ENCODE measurements at places on chromosomes 4 and X.

- no peak for DNase-seq
Observed at GRCh38 chr4:42498040-42498439, 100.8 kb downstream of the SHISA3 start.

DNA sequence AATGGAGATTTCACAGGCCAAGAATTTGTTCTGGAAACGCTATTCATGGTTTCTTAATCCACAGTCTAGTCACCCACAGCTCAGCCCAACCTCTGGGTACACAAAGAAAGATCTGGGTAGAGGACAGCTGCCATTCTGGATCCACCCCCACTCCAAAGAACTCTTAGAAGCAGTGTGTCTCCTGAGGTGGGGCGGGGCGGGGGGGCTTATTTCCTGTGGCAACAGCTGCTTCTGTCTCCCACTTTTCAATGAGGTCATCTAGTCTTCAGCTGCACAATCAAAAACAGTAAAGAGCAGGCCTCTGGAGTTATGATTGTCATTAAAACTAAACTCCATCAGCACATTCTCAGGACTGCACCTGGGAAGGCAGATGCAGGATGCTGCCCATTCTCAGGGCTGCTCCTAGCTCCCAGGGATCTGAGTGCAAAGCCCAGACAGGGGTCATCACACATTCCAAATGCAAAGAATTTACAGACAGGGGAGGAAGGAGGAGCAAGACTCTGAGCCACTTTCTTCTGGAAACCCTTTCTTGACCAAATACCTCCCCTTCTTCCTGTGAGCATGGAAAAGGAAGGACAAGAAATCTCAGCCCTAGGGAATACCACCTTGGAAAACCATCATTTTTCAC is 207.3 kb downstream of the HS6ST2 start:
- no peak for DNase-seq

DNA sequence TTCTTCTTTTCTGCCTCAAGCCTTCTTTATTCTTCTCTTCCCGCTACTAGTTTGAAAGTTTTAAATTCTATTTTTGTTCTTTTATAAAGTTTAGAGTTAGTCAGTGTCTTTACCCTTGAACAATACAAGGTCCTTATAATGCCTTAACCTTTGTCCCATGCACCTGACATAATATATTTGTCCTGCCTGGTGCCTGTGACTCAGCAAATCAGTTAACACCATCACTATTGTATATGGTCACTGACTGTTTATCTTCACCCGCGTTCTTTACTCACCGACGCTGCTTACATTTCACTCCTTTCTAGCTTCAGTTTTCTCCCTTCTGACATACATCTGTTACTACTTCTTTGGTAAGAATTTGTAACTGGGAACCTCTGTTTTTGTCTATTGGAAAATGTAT is 5.7 kb downstream of the SMIM20 start:
- DNase-seq, result no peak

GRCh38 chr4:164761241-164761640 is 7.3 kb downstream of the SMIM31 start:
- no peak for DNase-seq

- DNase-seq, result peak; percentile 81
Observed at GRCh38 chrX:29555465-29556091, 659.8 kb upstream of the MAGEB2 start.

GRCh38 chr4:3607690-3608552 is 75.7 kb upstream of the LRPAP1 start:
- DNase-seq, result no peak

DNA sequence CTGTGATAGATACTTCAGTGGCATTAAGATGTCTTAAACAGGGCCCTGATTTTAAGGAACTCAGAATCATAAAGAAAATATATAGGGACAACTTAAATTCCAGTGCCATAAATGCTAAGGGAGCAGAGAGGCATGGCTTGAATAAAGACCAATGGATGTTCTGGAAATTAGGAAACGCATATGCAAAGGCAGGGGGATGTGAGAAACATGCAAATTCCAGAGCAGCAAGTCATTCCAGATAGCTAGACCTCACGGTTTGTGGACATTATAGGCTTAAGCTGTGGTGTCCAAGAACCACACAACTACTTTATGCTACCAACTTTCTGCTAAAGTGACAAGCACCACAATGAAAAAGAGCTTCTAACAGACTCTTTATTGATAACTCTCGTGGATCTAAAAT is 132.6 kb upstream of the ANK2 start:
- no peak for DNase-seq

- no peak for DNase-seq
Observed at GRCh38 chr4:109930464-109930863, 17.8 kb downstream of the EGF start.

DNA sequence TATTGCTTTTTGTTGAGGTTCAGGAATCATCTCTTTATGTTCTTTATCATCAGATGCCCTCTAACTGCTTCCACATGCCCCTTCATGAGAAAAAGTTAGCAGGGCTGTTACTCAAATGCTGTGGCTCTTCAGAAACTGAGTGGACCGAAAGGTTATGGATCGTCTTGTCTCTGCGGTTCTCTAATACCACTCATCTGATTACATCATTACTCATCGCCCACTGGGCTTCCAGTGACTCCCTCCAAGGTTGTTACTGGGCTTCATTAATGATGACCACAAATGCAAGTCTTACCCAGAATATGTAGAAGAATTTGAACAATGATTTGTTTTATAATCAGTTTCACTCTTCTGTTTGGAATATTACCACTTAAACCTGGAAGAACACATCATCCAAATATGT is 67.7 kb downstream of the RWDD4 start:
- DNase-seq, result no peak

DNA sequence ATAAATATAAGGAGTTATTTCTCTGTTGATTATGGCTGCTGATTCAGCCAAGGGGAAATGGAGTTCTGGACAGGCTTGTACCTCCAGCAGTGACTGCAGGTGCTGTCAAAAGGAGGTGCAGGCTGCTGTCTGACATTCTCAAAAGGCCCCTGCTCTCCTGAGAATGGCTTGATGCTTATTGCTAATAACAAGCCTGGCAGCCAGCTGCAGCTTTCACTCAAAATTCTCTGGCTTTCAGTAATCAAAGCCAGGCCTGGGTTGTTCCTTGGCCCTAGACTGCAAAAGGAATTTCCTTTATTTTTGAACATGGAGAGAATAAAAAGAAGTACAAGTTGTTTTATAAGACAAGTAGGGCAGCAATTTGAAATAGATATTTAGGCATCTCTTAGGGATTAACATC is 575.9 kb downstream of the MID1IP1 start:
- DNase-seq, result no peak

DNA sequence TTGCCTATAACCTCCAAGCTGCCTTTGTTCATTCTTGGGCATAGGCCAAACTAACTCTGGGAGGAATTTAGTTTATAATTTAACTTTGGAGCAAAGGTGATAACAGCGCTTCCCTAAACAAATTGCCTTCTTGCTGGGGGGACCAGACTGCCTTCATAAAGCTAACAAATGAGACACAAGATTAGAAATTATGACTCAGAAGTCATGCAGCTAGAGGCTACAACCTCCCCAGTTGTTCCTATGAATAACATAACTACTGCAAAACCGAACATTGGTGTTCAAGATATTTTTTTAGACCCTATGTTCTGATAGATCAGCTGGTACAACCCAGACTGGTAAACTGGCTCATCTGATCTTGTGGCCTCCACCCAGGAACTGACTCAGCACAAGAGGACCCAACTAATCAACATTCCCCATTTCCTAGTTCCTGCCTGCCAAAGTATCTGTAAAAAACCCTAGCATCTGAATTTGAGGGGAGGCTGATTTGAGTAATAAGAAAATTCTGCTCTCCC is 22.0 kb upstream of the TMPRSS11B start:
- no peak for DNase-seq

DNA sequence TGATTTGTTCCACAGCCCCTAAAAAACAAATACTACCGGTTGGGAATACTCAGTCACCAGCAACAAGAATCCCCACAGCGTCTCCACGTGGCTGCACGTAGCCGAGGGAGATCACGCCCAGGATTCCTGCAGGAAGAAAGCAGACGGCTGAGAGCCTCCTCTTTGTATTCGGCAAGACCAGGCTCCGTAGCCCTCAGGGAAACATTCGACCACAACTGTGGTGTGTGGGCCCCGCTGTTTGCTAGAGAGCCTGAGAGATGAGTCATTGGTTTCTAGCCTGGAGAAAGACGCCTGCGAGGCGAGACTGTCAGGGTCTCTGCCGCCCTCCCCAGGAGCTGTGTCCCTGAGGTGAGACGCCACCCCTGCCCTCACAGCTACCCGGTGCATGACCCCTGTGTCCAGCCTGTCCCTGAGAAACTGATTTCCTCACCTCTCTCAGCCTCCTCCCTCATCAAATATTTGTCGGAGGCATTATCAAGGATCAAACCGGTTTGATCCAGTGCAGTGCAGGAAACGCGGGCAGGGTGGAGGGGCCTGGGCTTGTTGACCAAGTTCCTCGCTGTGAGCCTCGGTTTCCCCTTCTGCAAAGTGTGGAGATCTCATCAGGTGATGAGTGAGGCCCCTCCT is 4.7 kb upstream of the S100P start:
- no peak for DNase-seq

GRCh38 chr4:30553706-30554105 is 166.5 kb upstream of the PCDH7 start:
- DNase-seq, result no peak

- no peak for DNase-seq
Observed at GRCh38 chr4:94372991-94373390, 30.4 kb upstream of the HPGDS start.

DNA sequence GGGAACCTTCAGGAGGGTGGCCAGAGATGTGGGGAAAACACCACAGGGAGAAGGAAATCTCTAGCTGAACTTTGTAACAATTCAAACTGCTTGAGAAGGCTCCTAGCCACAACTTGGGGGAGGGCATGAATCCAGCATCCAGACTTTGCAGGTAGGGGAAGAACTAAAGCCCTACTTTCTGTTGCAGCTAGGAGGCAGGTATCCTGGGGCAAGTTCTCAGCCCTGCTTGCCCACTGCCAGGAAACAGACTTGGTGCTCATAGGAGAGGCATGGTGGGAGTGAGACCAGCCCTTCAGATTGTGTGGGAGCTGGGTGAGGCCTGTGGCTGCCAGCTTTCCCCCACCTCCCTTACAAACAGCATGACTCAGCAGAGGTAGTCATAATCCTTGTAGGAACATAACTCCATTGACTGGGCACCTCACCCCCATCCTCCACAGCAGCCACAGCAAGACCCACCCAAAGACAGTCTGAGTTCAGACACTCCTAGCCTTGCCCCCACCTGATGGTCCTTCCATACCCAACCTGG is 209.5 kb upstream of the CPEB2 start:
- DNase-seq, result no peak

- peak; percentile 62 for DNase-seq
Observed at GRCh38 chrX:74911494-74911893, 13.8 kb downstream of the NEXMIF start.

DNA sequence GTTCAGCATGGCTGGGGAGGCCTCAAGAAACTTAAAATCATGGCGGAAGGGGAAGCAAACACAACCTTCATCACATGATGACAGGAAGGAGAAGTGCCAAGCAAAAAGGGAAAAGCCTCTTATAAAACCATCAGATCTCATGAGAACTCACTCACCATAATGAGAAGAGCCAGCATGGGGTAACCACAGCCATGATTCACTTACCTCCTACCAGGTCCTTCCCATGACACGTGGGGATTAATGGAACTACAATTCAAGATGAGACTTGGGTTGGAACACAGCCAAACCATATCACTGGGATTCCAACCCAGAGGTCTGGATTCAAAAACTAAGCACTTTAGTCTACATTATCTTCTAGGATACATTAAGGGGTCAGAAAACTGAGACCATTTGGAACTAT is 609.6 kb upstream of the SPANXN1 start:
- DNase-seq, result no peak

DNA sequence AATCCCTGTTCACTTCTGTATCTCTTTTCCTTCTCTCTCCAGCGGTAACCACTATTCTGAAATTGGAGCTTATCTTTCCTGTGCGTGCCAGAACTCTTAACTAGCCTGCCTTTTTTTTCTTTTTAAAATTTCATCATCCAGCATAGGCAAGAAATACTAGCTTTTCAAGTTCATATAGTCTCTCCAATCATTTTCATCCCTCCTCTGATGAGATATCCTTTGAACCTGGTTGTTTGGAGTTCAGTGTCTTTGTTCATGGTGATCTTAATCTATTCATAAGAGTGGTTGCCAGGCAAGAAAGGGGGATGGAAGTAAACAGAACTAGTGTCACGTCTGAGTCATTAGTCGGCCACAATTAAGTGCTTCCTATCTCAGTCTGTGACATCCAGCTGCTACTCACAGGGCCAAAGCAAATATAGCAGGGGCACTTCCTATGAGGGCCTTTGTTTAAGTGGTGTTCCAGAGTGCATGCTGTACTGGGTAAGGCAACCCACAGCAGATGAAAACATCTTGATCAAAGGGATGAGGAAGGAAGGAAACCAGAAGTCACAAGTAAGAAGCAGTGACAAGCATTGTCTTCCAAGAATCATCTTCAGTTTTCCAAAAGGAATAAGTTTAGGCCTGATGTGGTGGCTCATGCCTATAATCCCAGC is 56.4 kb upstream of the XIAP start:
- DNase-seq, result peak; percentile 22

DNA sequence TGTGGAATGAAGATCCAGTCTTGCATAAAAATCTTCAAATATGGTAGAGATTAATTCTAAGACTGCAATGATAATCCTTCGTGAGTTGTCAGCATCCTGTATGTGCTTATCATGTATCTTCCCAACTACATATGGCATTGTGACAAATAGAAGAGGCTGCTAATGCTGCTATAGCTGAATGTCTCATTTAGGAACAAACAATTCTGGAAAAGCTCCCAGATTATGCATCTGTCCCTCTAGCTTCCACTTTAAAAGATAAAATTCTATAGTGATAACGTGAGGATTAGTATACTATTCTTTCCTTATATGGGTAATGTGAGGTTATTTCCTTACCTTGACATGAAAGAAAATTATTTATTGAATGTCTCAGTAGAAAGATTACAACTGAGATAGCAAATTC is 930.9 kb downstream of the DMD start:
- DNase-seq, result no peak

DNA sequence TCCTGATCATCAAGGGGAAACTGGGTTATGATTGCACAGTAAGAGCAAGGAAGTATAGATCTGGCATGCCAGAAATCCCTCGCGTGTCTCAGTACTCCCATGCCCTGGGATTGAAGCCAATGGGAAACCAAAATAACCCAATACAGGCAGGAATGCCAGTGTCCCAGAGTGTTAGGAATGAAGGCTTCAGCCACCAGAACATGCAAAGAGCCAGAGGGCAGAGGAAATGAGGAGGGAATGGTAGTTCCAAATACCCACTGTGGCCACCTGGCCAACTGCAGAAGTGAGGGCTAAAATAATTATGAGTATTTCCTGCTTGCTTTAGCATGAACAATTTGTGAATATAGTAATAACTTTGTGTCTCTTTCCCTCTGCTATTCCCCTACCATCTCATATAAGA is 12.2 kb downstream of the MTNR1A start:
- no peak for DNase-seq

- no peak for DNase-seq
Observed at GRCh38 chr4:71832049-71832448, 48.2 kb upstream of the GC start.

All from GM06990 (cell line).